ENCODE measurements at places on chromosomes 11 and 22. TPM values are rescaled to one million over a fixed set of nuclear protein-coding genes. Genes with fewer than 3 reads are reported as not detected.

The MPEG1 gene
- total RNA-seq, result 1.1 TPM

The OR4C15 gene
- not detected for total RNA-seq

The BIK gene
- not detected for total RNA-seq

The OPCML gene
- total RNA-seq, result 222 TPM

The UBQLN3 gene
- 0.28 TPM for total RNA-seq

The PRODH gene
- total RNA-seq, result 15.4 TPM

The GPHA2 gene
- total RNA-seq, result not detected

The ENTHD1 gene
- total RNA-seq, result not detected

The RFPL2 gene
- 11.2 TPM for total RNA-seq

The SGSM1 gene
- 41.6 TPM for total RNA-seq

Measured in dorsolateral prefrontal cortex (tissue), 122 donors.